ENCODE measurements at places on chromosomes 1 and 21.

DNA sequence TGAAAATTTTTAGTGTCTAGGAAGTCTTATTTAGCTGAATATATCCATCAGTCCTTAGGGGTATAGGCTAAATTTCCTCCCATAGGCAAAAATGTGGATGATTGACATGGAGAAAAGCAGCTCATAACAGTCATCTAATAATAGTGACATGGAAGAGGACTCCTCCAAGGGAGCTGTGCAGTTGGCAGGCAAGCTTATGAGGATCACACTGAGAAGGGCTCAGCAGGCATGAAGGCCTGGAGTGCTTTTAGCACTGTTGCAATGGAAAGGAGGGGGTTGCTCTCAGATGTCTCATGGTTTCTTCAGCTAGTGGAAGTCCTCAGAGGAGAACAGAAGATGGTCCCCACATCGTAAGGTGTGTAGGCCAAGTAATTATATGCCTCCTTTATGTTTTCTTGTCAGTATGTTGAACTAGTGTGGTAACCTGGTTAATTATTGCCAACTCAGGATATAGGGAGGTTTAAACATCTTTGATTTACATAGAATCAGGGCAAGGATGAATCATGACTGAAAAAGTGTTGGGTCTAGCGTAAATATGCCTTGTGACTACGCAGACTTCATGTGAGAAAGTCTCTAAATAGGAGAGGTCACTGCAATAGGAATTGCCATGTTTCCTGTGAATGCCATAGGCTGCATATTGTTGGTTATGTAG is 18.9 kb downstream of the VN1R5 start:
- no peak for DNase-seq

DNA sequence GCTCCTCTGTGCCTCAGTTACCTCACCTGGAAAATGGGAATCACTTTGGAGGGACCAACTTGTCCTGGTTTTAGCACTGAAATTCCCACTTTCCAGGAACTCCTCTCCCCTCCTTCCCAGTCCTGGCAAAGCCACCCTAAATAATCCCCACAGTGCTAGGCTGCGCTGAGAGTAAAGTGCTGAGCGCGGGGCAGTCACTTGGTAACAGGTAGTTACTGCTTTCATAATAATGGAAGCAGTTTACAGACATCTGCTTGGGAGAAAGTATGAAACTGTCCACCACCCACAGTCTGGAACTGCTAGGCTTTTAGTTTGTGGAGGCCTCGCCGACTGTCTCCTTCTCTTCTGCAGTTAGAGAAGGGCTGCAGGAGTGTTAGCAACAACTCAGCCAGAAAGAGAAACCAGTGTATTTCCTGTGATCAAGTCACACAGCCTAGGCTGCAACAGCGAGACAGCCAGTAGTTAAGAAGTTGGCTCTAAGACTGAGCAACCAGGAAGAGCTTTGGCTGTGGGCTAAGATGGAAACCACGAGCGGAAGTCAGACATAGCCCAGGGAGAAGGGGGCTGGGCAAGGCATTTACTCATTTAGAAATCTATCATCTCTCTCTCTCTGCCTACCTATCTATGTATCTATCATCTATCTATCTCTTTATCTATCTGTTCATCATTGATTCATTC is 30.8 kb upstream of the ABCG1 start:
- DNase-seq = no peak

GRCh38 chr1:149884433-149885338 is 14.7 kb upstream of the BOLA1 start:
- peak; percentile 66 for DNase-seq

DNA sequence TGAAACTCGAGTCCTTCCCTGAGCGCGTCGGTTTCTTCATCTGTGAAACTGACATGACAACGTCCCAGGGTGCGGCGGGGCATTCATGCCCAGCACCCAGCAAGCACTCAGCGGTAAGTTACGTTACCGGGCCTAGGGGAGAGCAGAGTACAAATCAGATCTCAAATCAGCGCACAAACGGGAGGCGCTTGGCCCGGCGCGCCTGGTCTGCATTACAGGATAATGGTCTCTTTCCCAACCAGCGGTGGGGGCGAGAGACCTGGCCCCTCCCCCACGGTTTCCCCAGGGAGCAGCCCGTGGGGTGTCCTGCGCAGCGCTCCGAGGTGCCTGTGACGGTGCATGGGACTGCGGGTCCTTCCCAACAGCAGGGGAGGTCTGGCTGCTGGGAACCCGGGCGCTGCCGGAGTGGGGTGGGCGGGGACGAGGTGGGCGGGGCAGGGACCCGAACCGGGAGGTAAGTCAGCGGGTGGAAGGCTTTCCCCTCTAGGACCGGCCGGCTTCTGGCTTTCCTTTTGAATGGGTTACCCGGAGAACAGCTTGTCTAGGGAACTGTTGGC is 1.0 kb downstream of the TMEM51 start:
- peak; percentile 54 for DNase-seq

GRCh38 chr1:200409203-200409760 is 554 bp downstream of the ZNF281 start:
- DNase-seq = no peak

DNA sequence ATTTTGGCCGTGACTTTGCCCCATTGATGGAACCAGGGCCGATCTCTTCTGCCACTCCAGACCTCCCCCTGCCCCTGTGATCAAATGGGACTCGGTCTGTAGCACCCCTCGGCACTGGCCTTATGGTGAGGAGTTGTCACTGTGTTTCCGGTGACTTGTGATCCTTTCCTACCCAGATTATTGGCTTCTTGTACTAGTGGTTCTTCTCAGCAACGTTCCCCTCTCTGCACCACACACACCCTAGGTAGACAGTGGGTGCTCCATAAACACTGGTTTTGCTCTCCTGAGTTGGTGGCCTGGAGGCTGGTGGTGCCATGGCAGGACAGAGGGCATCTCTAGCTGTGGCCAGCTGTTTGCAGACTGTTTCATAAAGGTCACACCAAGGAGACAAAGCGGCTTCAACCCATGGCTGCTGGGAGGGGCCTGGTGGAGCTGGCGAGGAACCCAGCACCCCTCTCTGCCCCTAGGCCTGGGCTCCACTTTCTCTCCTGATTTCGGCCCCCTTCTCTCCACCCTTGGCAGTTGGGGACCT is 50.7 kb downstream of the DHRS3 start:
- no peak for DNase-seq

GRCh38 chr1:210250665-210250997 is 18.0 kb downstream of the SERTAD4 start:
- DNase-seq = peak; percentile 81
